ENCODE measurements at places on chromosomes 11 and 22.

GRCh38 chr22:30885001-30885366, 83.6 kb downstream of the MORC2 start:
- DNase-seq: no peak

DNA sequence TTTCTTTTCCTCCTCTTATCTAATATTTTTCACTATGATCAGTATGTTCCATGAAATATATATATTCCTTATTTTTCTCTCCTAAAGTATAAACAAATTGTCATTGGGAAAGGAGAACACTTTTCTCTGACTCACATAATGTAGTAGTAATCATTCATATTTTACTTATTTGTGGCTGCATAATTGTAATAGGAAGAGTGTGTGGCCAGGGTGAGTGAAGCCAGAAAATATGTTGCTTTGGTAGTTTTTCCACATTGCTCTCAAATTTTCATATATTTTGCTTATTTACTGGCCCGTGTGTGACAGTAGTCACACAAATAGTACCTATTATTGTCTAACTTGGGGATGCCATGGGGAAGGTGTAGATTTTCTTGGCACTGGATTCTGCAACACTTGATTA, 172.1 kb downstream of the DYNC2H1 start:
- DNase-seq: no peak

DNA sequence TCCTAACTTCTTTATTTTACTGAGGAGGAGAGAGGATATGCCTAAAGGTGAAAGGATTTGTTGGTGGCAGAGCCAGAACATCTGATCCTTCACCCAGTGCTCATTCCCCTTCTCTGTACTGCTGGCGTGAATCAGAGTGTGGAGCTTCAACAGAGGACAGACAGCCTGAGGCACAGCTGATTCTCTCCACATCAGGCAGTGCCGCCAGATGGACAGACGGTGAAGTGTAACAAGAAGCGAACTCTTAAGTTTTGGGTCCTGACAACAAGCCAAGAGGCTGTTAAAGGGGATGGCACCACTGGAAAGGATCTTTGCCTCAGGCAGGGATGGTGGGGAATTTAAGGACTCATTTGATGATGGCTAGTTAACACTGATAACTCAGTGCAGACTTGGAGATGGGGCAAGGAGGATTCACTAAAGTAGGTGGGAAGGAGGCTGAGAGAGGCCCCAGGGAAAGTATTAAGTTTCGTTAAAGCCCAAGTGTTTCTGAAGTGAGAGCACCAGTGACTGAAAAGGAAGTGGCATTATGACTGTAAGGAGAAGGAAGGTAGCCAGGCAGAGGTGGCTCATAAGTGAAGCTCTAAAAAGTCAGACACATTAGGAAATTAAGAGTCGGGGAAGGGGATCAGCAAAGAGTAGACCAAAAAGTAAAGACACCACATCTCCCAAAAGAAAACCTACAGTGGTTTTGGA, 81.3 kb downstream of the CLPB start:
- no peak for DNase-seq

GRCh38 chr11:63985812-63986155, 454 bp upstream of the OTUB1 start:
- no peak for DNase-seq

GRCh38 chr22:31103899-31104694, 3.3 kb downstream of the SELENOM start:
- DNase-seq: no peak

DNA sequence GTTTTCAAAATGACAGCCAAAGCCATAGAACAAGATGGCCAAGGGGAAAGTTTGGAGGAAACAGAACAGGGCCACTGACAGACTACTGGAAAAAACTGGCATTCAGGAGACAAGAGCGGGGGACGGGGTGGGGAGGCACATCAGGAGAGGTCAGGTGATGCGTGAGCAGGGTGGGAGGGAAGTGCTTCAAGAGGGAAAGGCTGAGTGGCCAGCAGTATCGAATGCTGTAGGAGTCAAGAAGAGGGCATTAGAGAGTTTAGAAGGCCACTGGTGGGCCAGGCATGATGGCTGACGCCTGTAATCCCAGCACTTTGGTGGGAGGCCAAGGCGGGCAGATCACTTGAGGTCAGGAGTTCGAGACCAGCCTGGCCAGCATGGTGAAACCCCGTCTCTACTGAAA, 8.2 kb downstream of the GTPBP1 start:
- DNase-seq: no peak

DNA sequence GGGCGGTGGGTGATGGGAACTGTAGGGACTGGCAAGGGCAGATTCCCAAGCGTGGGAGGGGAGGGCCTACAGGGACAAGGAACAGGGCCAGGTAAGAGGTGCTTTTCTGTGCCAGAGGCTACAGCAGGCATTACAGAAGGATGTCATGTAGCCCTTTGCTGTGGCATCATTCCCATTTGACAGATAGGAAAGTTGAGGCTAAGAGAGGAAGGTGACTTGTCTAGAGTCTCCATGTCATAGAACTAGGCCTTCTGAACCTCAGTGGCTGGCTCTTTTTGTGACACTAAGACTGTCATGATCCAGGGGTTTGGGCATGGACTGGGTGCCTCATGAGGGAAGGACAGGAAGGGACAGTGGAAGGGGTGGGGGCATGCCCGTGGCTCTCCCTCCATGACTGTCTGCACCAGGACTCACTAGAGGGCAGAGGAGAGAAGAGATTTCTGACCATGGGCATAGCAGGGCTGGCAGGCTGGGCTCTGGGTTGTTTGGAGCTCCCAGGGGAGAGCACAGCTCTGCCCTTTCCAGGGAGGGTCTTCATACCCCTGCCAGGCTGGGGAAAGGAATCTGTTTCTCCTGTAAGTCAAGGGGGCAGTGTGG, 3.2 kb downstream of the MMP11 start:
- no peak for DNase-seq

DNA sequence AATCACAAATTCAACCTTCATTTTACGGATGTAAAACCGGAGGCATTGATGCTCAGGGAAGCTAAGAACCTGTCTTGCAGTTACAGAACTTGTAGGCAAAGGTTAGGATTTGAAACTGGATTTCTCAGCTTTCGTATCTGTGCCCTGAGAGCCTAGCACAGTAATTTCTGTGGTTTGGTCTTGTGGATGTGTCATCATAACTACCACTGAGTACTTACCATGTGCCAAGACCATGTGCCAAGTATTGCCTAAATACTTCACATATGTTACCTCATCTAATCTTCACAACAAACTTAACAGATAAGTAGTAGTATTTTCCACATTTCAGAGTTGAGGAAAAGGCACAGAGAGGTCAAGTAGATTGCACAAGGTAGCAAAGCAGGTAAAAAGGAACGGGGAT, 140.7 kb downstream of the NXPE2 start:
- DNase-seq: no peak

DNA sequence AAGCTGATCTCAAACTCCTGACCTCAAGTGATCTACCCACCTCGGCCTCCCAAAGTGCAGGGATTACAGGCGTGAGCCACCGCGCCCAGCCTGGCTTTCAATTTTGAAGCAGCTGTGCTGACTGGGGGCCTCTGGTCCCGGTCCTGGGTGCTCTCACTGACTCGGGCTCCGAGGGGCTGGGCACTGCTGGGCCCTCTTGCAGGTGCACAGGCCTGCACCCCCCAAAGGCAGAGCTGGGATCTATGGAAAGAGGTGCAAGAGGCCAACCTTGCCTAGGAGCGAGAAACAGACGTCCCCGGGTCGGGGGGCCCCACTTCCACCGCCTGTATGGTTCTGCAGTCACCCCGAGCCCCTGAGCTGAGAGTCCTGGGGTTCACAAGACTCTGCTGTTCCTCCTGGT, 33.2 kb downstream of the KIAA0930 start:
- DNase-seq: no peak

DNA sequence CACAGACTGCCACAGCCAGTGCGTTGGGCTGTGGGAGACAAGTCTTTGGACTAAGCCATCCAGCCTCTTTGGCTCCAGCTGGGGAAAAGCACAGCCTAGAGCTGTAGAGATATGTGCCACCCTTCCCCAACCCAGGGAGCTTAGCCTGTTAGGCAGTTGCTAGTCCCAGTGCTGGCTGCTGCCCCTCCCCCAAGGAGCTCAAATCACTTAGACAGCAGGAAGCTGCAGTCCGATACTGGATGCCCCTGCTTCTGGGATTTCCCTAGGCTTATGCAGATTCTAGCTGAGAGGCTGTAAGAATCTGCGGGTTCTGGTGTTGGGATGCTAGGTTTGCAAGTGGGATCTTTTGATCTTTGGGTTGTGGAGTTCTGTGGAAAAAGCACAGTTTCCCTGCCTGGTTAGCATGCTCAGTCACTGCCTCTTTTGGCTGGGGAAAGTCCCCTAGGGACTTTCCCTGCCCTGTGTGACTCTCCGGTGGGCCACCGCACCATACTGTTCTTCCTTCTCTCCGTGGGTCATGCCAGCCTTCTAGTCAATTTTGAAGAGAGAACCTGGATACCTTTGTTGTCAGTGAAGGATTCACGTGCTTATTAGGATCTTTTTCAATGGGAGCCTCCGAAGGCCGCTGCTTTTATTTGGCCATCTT, 792.0 kb downstream of the KCNA4 start:
- DNase-seq: no peak

DNA sequence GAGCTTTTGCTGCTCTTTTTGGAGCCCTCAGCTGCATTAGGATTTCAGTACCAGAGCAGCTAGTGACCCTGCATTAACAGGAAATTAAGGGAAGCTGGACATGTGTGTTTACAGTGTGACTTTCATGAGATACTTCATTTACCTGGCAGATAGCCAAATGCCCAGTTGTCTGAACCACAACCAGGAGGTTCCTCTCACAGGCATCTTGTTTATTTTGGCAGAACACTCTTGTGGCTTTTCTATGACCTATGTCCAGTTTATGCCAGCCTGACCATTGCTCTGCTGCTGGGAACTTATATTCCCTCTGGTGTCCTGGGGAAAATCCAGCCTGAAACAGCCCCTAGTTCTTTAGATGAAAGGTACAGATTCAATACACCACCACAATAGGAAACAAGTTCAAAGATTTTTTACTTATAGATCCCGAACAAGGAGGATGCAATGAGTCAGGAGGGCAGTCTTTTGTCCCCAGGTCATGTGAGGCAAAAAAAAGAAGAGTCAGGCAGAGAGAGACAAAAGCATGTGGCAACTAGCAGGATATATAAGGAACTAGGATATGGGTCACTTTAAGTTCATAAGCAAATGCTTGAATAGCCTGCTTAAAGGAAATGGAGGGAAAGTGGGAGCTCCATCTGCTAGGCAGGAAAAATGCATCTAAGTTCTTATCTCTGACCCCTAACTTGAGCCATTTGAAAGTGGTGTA, 379.3 kb downstream of the INSC start:
- no peak for DNase-seq

DNA sequence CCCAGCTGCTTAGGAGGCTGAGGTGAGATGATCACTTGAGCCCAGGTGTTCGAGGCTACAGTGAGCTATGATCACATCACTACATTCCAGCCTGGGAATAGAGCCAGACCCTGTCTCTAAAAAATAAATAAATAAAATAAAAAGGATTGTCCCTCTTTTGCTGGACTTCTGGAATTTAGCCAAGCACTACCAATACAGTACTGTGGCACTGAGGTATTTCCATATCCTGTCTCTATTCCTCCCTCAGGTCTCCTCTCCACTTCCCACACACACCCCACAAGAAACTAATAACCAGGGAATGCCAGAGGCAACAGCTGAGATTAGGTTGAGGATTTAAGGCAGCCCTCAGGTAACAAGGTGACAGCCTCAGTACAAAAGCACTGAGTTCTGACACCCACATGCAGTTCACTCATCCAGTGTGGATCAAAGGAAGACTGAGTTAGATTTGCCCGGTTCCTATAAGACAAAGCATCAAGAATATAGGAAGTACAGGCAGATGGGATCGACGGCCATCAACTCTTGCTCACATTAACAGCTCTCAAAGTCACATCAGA, 4.5 kb upstream of the PPP2R1B start:
- DNase-seq: no peak

- DNase-seq: no peak
Observed at GRCh38 chr11:43751726-43752125, 71.2 kb downstream of the HSD17B12 start.

DNA sequence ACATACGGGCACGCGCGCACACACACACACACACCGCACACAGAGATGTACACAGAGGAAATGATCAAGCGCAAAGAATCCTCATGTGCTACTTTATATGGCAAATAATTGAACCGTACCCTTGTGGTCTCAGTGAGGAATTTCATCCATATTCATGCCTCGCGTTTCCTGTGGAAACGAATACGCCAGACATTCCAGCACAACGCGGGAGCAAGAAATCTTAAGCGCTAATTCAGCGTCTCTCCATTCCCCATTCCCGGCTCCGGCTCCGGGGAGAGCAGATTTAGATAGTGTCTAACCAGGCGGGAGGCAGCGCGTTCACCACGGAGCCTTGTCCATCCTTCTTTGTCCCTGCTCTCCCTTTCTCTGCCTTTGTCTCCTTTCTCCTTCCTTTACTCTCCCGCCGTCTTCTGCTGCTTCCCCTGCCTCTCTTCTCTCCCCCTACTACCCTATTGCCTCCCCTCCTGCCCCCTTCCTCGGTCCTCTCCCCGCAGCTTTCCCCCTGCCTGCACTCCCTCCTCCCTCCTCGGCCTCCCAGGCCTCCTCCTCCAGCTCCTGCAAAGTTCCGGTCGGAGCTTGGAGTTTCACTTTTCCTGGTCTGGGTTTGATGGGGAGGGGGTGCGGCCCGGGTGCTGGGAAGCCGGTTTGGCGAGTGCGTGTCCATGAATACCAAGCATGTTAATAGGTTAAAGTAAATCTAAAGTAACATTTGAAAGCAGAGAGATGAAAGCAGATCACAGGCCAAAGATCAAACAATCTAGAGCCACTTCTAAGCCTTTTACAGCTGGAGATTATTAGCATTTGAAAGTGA, 579.3 kb downstream of the BUD13 start:
- DNase-seq: no peak

- DNase-seq: no peak
Observed at GRCh38 chr11:44746894-44747293, 20.1 kb downstream of the TSPAN18 start.

GRCh38 chr11:84097186-84097585, 811.0 kb upstream of the CCDC90B start:
- DNase-seq: no peak

DNA sequence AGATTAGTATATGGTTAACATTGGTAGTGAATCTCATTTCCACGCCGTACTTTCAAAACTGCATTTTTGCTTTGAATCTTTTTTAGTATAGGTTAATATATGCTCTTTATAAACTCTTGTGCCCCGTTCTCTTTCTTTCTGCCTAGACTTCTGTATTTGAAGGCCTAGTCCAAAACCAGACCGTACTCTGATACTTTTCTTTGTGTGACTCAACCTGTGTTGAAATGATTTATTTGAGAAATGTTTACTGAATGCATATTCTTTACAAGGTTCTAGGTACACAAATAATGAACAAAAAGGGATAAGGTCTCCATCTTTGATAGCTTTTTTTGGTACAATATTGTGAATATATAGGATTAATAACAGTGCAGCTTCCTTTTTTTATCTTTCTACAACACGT, 68.3 kb downstream of the HIPK3 start:
- DNase-seq: no peak

- no peak for DNase-seq
Observed at GRCh38 chr11:45145379-45146071, 914 bp upstream of the PRDM11 start.

Measured in stimulated activated CD4-positive, alpha-beta T cell treated with anti-CD3 and anti-CD28 coated beads, TNF-alpha, amount 100 ng/mL, for 1 hour (primary cell).